Activated T-helper 1 cell treated with anti-CD3 and anti-CD28 coated beads, Interleukin-12 subunit alpha, Interleukin-12 subunit beta, Interleukin-2, Interleukin-4 antibody, amounts not matched to agents 30 ng/mL and 10 ng/mL and 1 ng/mL, durations not matched to agents 14 hours and 24 hours and 36 hours (primary cell): ENCODE measurements at places on chromosomes 7 and 10.

DNA sequence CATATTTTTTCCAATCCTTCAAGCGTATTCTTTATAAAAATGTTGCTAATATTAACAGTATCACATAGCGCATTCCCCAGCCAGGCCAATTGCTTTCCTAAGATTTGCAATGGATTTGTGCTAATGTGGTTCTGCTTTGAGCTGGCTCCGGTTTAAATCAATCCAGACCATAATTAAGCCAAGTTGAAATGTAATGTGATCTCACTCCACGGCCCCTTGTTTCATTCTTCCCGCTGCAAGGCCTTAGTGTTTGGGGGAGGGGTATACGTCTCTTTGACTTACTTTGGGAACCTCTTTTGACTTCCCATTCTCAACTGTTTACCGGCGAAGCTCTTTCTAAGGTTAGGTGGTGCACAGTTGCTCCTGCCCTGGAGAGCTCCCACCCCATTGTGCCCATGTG is 86.4 kb downstream of the PRPF18 start:
- DNase-seq: no peak

DNA sequence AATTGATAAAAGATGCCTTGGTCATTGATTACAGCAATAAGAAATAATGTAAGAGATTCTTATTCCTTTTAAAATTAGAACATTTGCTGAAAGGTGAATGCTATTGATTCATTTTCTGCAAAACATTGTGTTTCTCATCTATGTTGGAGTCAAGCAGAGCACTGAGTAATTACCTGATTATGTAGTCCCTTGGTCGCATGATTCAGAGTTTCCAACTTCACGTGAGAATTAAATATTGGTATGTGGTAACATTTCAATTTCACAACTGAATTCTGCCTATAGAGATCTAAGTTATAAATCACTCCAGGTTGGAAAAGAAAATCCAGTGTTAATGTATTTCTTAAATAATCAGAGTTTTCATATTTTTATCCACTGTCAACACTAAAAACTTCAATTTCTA is 701.4 kb downstream of the PHTF2 start:
- no peak for DNase-seq

DNA sequence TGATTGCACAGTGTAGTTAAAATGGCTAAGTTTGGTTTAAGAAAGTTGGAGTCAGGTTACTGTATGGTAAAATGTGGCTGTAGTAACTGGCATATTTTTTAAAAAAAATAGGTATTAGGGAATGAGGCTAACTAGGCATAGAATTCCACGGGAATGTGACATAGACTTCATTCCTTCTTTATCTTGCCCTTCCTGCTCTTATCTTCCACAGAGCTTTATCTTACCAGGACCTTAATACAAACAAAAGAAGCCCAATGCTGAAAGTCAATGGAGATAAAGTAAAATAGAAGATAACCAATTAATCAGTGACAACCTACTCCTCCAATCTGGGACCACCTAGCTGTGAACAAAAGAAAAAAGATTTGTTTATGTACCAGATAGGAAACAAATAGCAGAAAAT is 58.1 kb downstream of the TET1 start:
- no peak for DNase-seq

DNA sequence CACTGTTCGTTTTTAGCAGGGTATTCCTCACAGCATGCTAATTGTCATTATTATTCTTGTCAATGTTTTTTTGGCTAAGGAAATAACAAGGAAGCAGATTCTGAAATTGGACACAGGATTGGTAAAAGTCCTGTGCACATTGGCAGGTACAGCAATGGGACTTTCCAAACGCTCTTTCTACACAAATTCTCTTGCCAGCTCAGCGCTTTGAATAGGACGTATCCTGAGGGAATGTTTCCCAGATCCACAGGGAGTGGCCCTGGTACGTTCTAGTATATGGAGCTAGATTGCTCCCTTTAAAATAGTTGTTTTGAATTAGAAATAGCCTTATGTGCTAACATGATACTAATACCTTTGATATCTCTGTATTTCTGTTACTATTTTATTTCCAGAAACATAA is 82.8 kb upstream of the GRB10 start:
- no peak for DNase-seq

DNA sequence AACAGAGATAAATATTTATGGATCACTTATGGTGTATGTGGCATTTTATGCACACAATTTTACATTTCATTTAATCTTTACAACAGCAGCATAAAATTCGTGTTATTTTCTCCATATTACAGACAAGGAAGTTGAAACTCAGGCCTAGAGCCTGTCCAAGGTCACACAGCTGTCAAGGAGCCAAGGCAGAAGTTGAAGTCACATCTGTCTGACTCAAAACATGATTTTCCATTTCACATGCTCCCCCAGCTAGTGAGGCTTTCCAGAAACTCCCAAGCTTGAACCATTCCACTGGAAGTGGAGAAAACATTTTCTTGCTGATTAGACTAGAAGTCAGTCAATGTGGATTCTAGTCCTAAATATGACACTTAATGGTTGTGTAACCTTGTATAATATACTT is 110.5 kb downstream of the HECTD2 start:
- DNase-seq: no peak

- no peak for DNase-seq
Observed at GRCh38 chr7:55325371-55325792, 39.8 kb upstream of the LANCL2 start.

- no peak for DNase-seq
Observed at GRCh38 chr10:131748191-131748590, 152.6 kb upstream of the PPP2R2D start.
